COLO829 (cell line): ENCODE measurements at places on chromosomes 7 and 10.

- no peak for DNase-seq
Observed at GRCh38 chr7:81780914-81781693, 11.3 kb upstream of the HGF start.

DNA sequence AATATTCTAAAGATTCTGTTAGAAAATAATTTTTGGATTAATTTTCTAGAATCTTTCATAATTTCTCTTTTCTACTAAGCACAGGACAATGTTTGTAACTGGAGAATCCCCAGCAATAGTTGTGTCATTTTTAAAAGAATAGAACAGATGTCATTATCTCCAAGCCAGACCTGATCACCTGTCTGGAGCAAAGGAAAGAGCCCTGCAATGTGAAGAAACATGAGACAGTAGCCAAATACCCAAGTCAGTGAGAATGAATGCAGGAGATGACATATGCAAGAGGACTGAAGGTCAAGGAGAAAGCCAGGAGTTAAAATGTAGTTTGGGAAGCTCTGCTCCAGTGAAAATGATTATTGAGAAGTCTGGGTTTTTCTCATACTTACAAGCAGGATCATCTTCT is 25.4 kb upstream of the ZNF138 start:
- no peak for DNase-seq

- DNase-seq, result no peak
Observed at GRCh38 chr10:30786131-30786530, 156.6 kb upstream of the LYZL2 start.

DNA sequence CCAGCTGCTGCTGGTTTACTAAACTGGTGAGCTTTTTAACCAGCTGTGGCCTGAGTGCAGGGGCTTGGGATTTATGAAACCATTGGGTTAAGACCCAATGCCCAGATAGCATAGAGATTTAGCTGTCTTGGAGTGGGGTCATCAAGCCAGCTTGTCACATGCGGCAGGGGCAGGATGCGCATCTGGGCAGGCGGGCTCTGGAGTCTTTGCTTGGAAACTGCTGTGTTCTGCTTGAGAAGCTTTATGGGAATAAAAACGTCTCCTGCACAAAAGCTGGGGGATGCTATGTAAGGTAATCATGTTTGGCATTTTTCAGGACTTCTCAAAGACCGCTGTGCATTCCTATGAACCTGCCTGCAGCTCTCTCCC is 136.3 kb downstream of the MAPK8 start:
- DNase-seq, result no peak

DNA sequence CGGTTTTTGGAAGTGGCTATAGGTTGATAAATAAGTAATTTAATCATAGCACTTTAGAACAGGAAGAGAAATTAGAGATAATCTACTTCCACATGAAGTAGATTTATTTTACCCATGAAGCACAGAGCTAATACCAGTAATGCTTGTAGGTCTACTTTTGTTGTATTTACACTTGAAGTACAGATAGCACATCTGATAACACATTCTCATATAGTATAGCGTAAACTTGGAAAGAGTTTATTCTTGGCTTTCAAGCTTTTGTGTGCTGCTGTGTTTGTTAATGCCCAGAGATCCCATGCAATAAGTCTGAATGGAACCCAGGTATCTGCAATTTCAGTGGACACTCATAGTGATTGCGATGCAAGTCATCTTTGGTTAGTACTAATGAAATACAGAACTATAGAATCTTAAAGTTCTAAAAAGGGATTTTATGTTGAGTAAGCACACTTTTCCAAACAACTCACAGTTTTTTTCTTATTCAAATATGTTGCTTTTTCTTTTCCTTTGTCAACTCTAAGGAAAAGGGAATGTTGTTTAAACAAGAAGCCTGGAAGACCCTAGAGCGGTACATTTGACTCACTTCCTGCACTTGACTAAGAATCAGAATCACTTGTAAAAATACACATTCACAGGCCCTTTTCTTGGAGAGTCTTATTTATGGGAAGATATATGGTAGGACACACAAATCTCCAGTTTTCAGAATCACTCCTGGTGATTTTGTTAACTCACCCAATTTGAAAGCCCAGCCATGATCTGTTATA is 105.8 kb downstream of the GNAI1 start:
- no peak for DNase-seq

DNA sequence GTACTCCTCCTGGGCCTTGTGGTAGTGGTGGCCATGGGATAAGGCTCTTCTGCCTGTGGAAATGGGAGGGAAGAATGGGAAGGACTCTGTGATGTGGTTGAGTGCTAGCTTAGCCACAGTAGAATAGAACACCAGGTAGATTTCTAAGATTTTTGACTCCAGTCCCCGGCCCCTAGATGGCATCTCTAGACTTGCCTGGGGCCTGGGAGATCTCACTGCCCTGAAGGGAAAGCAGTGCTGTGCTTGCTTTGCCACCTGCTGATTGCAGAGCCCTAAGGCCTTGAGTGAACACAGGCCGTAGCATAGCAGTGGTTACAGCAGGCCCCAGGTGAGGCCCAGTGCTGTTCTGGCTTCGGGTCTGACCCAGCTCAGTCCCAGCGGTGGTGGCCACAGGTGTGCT is 252.0 kb downstream of the TCF7L2 start:
- DNase-seq, result no peak

GRCh38 chr10:130974166-130974565 is 337.4 kb downstream of the TCERG1L start:
- no peak for DNase-seq

- DNase-seq, result no peak
Observed at GRCh38 chr10:92691591-92692079, 1.9 kb downstream of the HHEX start.

DNA sequence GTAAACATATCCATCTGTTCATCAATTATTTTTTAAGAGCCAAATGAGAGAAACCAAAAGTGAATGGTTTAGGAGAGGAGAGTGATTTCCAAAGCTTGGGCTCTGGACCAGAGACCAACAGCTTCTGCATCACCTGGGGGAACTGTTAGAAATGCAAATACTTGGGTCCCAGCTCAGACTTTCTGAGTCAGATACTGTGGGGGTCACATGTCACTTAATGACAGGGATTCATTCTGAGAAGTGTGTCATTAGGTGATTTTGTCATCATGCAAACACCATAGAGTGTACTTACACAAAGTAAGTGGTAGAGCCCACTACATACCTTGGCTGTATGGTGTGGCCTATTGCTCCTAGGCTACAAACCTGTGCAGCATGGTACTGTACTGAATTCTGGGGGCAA is 128.5 kb upstream of the PRR15 start:
- no peak for DNase-seq

DNA sequence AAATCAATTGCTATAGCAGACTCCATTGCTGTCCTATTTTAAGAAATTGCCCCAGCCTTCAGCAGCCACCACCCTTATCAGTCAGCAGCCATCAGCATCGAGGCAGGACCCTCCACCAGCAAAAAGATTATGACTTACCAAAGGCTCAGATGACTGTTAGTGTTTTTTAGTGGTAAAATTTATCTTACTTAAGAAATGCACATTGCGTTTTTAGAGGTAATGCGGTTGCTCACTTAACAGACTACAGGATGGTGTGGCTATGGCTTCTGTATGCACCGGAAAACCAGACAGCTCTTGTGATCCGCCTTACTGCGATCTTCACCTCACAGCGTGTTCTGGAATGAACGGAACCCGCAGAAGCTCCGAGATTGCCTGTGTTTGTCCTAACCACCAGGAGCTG is 58.1 kb downstream of the WDR37 start:
- no peak for DNase-seq
